Stimulated activated naive B cell treated with anti-CD40 and anti-IgM and Interleukin-4, amounts not matched to agents 10 μg/mL and 1 μg/mL and 100 μg/mL, for 72 hours (primary cell): ENCODE measurements at places on chromosomes 1 and 21.

- H3K27me3 ChIP-seq: peaks cover 24% of the 10 kb centered on the region
- peaks cover 9% of the 10 kb centered on the region for H3K36me3 ChIP-seq
- no peak overlapping the region for H3K4me3 ChIP-seq
- H3K4me1 ChIP-seq: peaks cover 5% of the 10 kb centered on the region
- no peak for DNase-seq
Measured at GRCh38 chr1:151852733-151853132, 779 bp downstream of the THEM5 start.

DNA sequence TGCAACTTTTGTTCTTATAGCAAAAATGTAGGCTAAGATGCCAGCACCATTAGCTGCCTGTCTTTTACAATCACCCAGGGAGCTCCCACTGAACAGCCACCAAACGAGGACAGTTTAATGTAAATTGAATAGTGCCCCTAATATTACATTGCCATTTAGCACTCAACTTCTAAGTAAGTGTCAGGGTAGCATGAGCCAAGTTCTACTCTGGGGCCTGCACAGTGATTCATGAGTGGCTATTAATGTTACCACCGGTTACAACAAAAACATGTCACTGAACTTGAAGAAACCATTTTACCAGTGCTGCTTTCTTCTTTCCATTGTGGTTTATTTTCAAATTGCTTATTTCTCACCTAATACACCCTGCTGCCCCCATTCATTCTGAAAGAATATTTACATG, 295.6 kb upstream of the RRP15 start:
- H3K36me3 ChIP-seq: no peaks in the 10 kb centered on the region
- DNase-seq: no peak
- H3K27me3 ChIP-seq: no peaks in the 10 kb centered on the region
- H3K4me3 ChIP-seq: no peak overlapping the region
- H3K27ac ChIP-seq: no peak overlapping the region

DNA sequence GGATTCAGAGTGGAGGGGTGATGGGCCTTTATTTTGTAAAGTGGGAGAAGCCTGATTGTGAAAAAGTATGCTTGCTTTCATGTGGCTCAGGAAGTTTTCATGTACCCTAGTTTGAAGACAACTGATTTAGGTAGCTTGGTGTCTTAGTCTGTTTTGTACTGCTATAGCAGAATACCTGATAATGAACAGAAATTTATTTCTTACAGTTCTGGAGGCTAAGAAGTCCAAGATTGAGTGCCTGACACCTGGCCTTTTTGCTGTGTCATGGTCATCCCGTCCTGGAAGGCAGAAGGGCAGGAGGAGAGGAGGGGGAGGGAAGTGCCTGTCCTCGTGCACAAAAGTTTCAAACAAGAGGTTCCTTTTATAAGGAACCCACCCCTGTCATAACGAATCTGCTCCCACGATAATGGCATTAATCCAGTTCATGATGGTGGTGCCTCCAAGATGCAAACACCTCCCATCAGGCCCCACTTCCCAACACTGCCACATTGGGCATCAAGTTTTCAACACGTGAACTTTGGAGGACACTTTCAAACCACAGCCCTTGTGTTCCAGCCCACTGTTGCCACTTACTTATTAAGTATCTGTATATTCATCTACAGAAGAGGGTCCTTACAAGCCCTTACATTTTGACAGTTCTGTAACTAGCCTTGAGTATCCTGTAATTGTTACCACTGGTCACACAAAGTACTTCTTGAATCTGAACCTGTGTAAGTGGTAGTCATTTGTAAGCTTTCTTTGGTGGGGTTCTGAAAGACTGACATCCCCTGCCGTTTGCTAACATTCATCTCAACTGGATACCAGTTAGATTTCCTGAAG, 9.5 kb downstream of the UCK2 start:
- H3K27me3 ChIP-seq: no peaks in the 10 kb centered on the region
- H3K4me3 ChIP-seq: no peak overlapping the region
- H3K27ac ChIP-seq: no peak overlapping the region

- H3K4me1 ChIP-seq: no peaks in the 10 kb centered on the region
- DNase-seq: no peak
- H3K36me3 ChIP-seq: no peaks in the 10 kb centered on the region
- H3K27me3 ChIP-seq: no peaks in the 10 kb centered on the region
Measured at GRCh38 chr1:65997693-65998092, 205.0 kb downstream of the PDE4B start.

GRCh38 chr1:116127123-116127847, 16.1 kb downstream of the MAB21L3 start:
- no peak overlapping the region for H3K27ac ChIP-seq
- H3K4me1 ChIP-seq: no peaks in the 10 kb centered on the region
- no peak for DNase-seq
- peaks cover 27% of the 10 kb centered on the region for H3K27me3 ChIP-seq
- no peaks in the 10 kb centered on the region for H3K36me3 ChIP-seq

DNA sequence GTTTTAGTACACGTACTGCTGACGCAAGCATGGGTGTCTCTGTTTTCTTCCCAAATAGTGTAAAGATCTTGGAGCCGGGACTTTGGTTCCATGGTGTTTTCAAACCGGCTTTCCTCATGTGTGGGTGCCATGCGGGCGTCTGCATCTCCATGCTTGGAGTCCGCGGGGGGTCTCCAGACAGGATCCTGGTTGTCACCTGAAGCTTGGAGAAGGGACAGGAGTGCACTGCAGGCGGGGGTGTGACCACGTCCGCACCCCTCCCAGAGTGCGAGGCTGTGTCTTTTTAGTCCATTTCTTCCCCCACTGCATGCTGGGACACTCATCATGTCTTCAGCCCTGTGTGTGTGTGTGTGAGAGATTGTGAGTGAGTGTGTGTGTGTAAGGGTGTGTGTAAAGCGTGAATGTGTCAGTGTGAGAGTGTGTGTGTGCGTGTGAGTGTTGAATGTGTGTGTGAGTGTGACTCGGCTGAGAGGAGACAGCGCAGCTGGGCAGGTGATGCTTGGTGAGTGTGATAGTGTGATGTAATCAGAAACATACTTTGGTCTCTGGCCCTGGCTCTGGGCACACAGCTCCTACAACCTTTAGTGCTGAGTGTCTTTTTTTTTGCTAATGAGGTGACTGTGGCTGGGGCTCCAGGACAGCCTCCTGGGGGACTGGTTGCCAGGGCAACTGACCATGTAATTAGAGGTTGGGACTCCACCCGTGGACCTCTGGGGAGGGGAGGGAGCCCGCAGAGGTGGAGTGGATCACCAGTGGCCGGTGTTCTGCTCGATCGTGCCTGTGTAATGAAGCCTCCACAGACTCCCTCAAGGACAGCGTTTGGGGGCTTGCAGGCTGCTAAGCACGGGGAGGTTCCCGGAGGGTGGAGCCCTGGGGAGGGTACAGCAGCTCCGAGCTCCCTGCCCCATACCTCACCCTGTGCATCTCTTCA, 55.1 kb downstream of the AGPAT3 start:
- peaks cover 56% of the 10 kb centered on the region for H3K4me1 ChIP-seq
- DNase-seq: peak; percentile 42
- H3K4me3 ChIP-seq: peak overlapping the region; percentile 17

- no peak overlapping the region for H3K27ac ChIP-seq
- no peak for DNase-seq
- H3K4me3 ChIP-seq: no peak overlapping the region
- H3K36me3 ChIP-seq: no peaks in the 10 kb centered on the region
- H3K27me3 ChIP-seq: no peaks in the 10 kb centered on the region
Measured at GRCh38 chr1:46114925-46115603, 17.4 kb downstream of the PIK3R3 start.

GRCh38 chr1:11458811-11459275, 20.1 kb upstream of the DISP3 start:
- H3K27ac ChIP-seq: no peak overlapping the region
- H3K4me3 ChIP-seq: no peak overlapping the region
- no peaks in the 10 kb centered on the region for H3K4me1 ChIP-seq
- H3K27me3 ChIP-seq: peaks cover 52% of the 10 kb centered on the region
- no peak for DNase-seq

DNA sequence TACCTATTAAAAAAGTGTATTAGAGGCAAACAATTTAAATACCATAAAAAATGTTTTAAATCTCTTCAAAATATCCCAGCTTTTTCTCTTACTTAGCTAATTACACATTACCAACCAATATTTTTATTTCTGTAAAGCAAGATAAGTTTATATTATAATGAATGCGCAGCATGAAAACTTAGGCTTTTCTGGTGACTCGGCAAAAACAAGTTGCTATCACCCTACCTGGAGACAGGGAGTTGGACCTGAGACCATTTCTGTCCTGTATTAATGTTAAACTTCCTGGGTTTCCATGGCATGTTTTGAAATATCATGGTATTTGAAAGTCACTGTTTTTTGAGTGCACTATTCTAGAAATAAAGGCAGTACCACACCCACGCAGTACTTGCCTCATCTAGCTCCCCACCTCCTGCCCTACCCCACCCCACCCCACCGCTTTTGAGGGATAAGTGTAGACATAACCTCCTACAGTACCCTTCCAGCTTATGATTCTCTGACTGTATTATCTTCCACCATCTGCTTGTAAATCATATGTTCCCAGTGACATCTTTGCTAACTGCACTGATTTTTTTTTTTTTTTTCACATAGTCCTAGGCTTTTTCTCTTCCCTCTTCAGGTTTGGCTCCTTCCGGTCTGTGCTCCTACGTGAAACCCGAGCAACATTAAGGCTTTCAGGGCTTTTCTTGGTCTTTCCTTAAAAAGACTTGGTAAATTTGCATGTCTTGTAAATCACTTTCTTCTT, 77.5 kb downstream of the PHTF1 start:
- no peak for DNase-seq
- H3K4me3 ChIP-seq: no peak overlapping the region
